ENCODE measurements at places on chromosomes 3 and 15.
A peak's percentile ranks its signal among the peaks of the same experiment; 100 is the strongest.

DNA sequence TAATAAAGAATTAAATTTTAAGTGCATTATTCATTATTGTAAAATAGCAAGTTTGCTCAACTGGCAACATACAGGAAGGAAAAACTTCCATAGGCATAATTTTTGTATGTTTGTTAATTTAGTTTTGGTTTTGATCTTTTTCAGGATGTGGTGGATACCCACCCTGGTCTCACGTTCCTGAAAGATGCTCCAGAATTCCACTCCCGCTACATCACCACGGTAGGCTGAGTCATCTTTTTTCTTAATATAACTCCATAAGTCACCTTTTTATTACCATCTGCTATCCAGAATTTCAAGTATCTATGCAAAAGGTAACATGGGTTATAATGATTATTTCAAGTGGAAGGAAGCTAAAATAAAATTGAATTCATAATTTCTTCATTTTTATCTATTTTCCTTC, 104.8 kb downstream of the PPP2R3A start:
- H3K27me3 ChIP-seq: no peaks in the 10 kb centered on the region
- peak overlapping the region; percentile 56 for H3K27ac ChIP-seq
- DNase-seq: peak; percentile 49
- no peaks in the 10 kb centered on the region for H3K36me3 ChIP-seq
- no peak overlapping the region for H3K4me3 ChIP-seq

- no peaks in the 10 kb centered on the region for H3K27me3 ChIP-seq
- H3K27ac ChIP-seq: peak overlapping the region; percentile 35
- peak overlapping the region; percentile 93 for H3K4me3 ChIP-seq
- H3K36me3 ChIP-seq: peaks cover 31% of the 10 kb centered on the region
- peaks cover 5% of the 10 kb centered on the region for H3K4me1 ChIP-seq
These were observed 789 bp upstream of the SEC61A1 start for GRCh38 chr3:128051459-128051836.

- DNase-seq: no peak
- H3K36me3 ChIP-seq: no peaks in the 10 kb centered on the region
- no peak overlapping the region for H3K27ac ChIP-seq
These were observed 1.3 kb downstream of the FAM43A start for GRCh38 chr3:194686816-194687637.

- no peak overlapping the region for H3K27ac ChIP-seq
- H3K36me3 ChIP-seq: no peaks in the 10 kb centered on the region
- no peaks in the 10 kb centered on the region for H3K27me3 ChIP-seq
- no peak for DNase-seq
- H3K4me3 ChIP-seq: no peak overlapping the region
These were observed 376.5 kb upstream of the TPM1 start for GRCh38 chr15:62666046-62666445.

- peak overlapping the region; percentile 27 for H3K27ac ChIP-seq
- peaks cover 38% of the 10 kb centered on the region for H3K4me1 ChIP-seq
- peak; percentile 94 for DNase-seq
- H3K36me3 ChIP-seq: no peaks in the 10 kb centered on the region
These were observed 54.6 kb upstream of the MYZAP start for GRCh38 chr15:57537072-57537471.

DNA sequence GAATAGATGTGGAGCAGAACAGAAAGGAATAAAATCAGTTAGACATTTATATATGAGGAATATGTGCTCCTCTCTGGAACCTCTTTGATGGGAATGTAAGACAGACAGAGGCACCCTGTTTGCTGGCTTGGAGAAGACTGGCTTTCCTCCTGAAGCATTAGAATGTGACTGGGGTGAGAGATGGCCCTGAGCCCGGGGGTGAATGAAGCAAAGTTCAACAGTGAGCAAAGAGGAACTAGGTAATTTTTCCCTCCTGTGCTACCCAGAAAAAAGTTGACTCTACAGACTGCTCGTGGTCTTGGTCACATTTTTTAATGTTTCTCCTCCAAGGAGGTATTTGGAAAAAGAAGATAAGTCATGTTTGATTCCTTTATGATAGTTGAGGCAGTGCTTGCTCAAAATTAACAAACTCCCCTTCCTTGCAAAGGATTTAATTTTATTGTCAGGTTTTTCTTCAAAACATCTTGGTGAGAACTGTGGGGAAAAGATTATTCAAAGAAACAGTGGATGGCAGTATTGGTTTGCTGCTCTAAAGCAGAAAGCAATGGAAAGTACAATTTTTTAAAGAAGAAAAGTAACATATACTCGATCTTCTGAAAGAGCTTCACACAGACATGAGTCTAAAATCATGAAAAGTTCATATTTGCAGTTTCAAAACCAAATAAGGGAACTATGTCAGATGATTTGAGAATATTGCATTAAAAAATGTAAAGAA, 370.4 kb upstream of the CDIN1 start:
- H3K4me3 ChIP-seq: no peak overlapping the region
- no peaks in the 10 kb centered on the region for H3K27me3 ChIP-seq
- no peak for DNase-seq

GRCh38 chr3:119624002-119624720, 26.5 kb downstream of the PLA1A start:
- H3K36me3 ChIP-seq: no peaks in the 10 kb centered on the region
- DNase-seq: no peak
- H3K27ac ChIP-seq: no peak overlapping the region
- H3K4me3 ChIP-seq: no peak overlapping the region
- no peaks in the 10 kb centered on the region for H3K4me1 ChIP-seq
